ENCODE measurements at places on chromosomes 6 and 20.
A peak's percentile ranks its signal among the peaks of the same experiment; 100 is the strongest.

- DNase-seq = no peak
Measured at GRCh38 chr20:48040051-48040450, 254.8 kb upstream of the SULF2 start.

DNA sequence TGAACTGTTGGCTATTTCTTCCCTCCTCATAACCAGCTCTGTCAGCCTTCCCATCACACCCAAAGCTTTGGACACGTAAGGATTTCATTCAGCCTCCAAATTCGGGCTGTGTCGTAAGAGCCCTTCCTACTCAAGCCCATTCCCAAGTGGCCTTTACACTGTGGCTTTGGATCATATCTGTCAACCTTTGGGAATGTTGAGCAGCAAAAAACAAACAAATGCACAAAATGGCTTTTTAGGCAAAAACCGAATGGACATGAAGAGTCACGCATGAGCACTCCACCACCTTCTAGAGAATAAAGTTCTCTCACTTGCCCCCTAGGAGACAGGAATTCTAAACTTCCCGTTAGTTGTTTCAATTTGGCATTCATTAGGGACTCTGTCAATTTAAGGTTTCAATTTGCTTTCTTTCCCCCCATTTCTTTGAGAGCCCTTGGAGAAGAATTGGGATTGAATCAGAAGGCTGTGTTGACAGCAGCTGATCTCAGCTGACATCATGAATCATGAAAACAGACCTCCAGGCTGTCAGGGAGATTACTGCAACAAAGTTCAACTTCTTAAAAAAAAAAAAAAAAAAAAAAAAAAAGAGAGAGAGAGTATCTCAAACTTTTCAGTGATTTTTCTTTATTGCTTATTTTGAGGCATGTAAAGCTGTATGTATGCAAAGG is 110.3 kb downstream of the BCAS1 start:
- no peak for DNase-seq

- peak; percentile 72 for DNase-seq
Measured at GRCh38 chr6:34132486-34133185, 13.3 kb downstream of the GRM4 start.

GRCh38 chr6:129206821-129207220 is 323.9 kb downstream of the LAMA2 start:
- no peak for DNase-seq

- DNase-seq = no peak
Measured at GRCh38 chr6:47131773-47132172, 89.6 kb upstream of the ADGRF1 start.

DNA sequence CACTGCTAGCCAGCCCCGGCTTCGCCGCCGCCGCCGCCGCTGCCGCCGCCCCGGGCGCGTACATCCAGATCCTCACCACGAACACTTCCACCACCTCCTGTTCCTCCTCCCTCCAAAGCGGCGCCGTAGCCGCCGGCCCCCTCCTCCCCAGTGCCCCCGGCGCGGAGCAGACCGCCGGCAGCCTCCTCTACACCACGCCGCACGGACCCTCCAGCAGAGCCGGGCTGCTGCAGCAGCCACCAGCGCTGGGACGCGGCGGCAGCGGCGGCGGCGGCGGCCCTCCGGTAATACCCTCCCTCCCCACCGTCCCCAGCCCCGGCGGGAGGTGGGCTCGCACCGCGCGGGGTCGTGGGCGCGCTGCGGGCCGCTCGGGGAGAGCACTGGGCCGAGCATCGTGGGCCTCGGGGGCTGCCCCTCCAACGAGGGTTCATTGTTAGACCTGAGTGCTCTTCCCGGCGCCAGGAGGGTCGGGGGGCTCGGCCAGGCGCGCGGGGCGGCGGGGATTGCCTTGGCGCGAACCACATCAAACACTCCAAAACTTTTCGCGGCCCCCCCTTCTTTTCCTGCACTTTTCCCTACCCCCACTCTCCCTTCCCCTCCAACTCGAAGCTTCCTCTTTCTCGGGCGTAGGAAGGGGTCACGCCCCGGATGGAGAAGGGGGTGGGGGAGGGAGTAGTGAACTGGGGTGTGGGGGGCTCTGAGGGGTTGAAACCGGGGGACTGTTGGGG is 827 bp downstream of the E2F3 start:
- DNase-seq = no peak

GRCh38 chr20:6679086-6679485 is 88.4 kb upstream of the BMP2 start:
- no peak for DNase-seq

GRCh38 chr6:90596967-90597539 is 10.2 kb upstream of the MAP3K7 start:
- DNase-seq = no peak

GRCh38 chr6:72296375-72296774 is 325.5 kb upstream of the KCNQ5 start:
- no peak for DNase-seq

- no peak for DNase-seq
Measured at GRCh38 chr6:111566873-111567517, 38.7 kb downstream of the TRAF3IP2 start.

DNA sequence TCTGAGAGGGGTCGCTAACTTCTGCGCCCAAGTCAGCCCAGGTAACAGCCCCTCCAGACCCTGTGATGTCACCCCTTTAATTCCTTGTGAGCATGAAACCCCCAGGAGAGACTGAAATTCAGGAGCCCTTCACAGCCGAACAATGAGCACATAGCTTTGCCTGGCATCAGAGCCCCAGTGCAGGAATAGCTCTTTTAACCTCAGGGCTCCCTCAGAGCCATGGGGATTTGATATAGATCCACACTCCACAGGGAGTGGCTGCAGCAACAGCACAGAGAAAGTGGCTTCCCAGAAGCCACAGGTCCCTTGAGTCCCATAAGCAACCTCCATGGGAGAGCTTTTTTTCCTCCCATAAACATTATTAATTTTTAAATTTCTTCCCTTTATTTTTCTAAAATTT is 150.0 kb upstream of the MARCKS start:
- no peak for DNase-seq

- no peak for DNase-seq
Measured at GRCh38 chr20:62353289-62354030, 13.7 kb downstream of the LAMA5 start.

DNA sequence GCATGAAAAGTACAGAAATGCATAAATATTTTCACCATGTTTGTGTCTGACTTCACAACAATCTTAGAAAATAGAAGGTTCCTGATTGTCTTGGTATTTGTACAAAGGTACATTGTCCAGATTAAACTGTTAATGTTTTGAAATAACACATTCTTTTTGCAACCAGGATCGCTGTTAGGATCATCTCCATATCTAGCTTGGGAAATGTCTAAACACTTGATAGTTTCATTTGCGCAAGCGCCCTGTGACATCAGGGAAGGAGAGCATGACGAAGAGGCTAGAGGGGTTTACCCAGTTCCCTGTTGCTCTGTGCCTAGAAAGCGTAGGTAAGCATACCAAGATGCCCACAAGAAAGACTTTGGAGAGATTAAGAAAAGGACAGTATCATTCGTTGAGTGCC is 19.4 kb downstream of the ALDH8A1 start:
- DNase-seq = no peak

DNA sequence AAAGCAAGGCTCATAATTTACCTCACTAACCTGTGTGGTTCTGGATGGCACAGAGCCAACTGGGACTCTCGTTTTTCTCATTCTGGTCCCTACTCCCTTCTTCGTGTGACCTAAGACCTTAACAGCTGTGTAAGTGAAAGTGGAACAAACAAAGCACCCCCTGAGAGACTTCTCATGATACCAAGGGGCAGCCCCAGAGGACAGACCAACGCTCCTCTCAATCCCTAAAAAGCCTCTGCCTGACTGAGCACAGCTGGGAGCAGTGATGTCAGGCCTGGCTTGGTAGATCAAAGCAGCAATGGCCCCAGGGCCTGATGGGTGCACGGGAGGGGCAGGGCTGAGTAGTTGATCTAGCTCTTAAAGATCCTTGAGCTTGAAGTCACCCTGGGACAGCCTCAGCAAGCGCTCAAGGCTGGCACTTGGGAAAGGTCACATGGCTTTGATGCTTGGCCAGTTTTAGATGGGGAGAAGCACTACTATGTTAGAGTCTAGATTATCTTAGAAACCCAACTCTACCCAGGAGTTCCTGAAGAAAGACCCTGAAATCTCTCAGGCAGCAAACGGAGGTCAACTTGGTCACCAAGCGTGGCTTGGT is 16.2 kb upstream of the TGM2 start:
- DNase-seq = no peak

- peak; percentile 92 for DNase-seq
Measured at GRCh38 chr20:47146686-47147085, 209.8 kb downstream of the ZMYND8 start.

DNA sequence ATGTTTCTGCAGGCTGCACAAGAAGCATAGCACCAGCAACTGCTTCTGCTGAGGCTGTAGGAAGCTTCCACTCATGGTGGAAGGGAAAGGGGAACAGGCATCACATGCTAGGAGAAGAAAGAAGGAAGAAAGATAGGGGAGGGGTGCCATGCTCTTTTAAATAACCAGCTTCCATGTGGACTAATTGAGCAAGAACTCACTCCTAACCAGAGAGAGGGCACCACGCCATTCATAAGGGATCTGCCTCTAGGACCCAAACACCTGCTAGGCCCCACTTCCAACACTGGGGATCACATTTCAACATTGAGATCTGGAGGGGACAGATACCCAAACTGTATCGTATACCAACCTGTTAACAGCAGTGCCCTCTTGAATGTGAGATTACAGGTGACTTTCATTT is 46.9 kb upstream of the ARMC2 start:
- DNase-seq = no peak

GRCh38 chr6:43499028-43499815 is 10.9 kb downstream of the LRRC73 start:
- DNase-seq = no peak

- no peak for DNase-seq
Measured at GRCh38 chr6:111710439-111710838, 104.8 kb upstream of the TRAF3IP2 start.

- no peak for DNase-seq
Measured at GRCh38 chr20:24131281-24131680, 142.7 kb upstream of the GGTLC1 start.

- DNase-seq = no peak
Measured at GRCh38 chr6:129817821-129818220, 43.3 kb downstream of the TMEM244 start.

DNA sequence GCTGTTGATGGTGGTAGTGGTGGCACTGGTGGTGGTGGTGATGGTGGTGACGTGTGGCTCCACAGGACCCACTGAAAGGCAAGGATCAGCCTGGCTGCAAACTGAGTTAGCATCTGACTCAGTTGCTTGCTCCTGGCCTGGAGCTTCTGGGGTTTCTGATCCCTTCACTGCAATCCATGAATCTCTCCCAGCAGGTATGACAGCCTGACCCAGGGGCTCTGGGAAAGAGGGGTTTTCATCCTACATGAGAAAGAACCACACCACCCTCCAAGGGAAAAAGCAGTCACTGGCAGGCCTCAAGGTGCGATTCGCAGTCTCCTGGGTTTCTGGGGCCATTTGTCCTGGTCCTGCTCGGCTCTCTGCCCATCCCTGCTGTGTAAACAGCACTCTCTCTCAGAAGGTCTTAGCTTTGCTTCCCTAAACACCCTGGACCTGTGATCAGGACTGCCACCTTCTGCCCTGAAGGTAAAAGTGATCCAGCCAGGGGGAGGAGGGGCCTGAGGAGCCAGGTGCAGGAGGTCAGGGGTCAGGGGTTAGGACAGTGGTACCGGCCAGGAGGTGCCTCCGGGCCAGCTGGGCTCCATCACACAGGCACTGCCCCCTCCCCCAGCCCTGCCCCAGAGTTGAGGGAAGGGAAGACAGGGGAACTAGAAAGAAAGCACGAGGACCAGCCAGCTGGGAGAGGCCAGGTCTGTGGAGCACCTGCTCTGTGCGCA is 152.0 kb downstream of the BMP7 start:
- DNase-seq = no peak

GRCh38 chr6:37368961-37369320 is 15.2 kb downstream of the RNF8 start:
- no peak for DNase-seq

- DNase-seq = peak; percentile 53
Measured at GRCh38 chr20:51579137-51579536, 36.6 kb upstream of the NFATC2 start.

- no peak for DNase-seq
Measured at GRCh38 chr6:116072368-116072767, 11.7 kb upstream of the FRK start.

DNA sequence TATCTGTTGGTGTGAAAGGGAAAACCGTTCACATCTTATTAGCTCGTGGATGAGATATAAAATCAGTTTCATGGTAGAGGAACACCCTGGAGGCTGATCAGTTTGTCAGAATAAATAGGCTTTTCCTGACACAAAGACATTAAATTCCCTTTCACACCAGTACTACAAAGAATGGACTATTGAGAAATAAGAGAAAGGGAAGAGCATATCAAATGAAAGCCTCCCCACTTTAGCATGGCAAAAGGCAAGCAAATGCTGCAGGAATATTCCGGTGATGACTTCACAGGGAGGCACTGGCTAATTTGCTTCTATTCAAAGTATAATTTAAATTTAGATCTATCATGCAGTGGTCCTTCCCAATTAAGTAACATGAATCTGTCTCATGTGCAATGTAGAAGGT is 115.9 kb upstream of the AGPAT4 start:
- no peak for DNase-seq

GRCh38 chr6:107576852-107577251 is 86.9 kb downstream of the SOBP start:
- peak; percentile 10 for DNase-seq

DNA sequence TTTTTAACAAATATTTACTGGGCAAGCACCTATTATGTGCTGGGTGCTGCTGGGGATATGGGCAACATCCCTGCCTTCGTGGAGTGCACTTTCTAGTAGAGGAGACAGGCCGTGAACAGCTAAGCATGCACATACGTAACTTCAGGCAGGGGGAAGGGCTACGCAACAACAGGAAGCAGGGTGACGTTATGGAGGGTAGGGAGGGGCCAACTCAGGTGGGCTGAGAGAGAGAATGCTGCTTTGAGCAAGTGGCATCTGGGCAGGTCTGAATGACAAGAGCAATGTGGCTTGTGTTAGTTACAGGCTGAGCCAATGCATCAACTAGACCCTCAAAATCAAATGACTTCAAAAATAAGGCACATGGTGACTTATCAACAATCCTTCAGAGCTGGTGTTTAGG is 112.1 kb downstream of the CDC5L start:
- no peak for DNase-seq

- no peak for DNase-seq
Measured at GRCh38 chr20:23533161-23533560, 35.1 kb downstream of the CST9L start.

- no peak for DNase-seq
Measured at GRCh38 chr6:148578489-148578814, 168.4 kb upstream of the UST start.

DNA sequence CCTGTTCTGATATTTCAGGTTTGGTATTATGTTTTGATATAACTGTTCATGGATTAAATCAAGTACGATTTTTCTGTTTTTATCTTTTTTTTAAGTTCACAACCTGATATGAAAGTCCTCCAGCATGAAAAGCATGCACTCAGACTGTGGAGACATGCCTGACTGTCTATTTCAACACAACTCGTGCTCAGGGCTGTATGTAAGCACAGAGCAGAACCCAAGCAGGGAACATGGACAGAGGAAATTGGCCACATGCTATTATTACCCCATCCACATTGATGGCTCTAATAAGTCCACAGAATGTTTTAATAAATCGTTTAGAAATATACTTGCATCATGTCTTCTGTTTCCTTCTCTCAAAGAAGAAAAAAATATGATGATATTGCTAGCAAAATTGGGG is 730.4 kb downstream of the C6orf118 start:
- no peak for DNase-seq

- DNase-seq = peak; percentile 24
Measured at GRCh38 chr6:147287869-147288271, 83.7 kb downstream of the STXBP5 start.
